AML-193 (cell line): ENCODE measurements at places on chromosomes 7 and 10.

GRCh38 chr7:3540456-3541220 lies 239.6 kb downstream of the SDK1 start:
- no peak for DNase-seq

GRCh38 chr10:128062331-128062880 lies 63.8 kb downstream of the MKI67 start:
- no peak for DNase-seq

GRCh38 chr10:32445036-32445435 lies 904 bp upstream of the CCDC7 start:
- DNase-seq, result no peak

DNA sequence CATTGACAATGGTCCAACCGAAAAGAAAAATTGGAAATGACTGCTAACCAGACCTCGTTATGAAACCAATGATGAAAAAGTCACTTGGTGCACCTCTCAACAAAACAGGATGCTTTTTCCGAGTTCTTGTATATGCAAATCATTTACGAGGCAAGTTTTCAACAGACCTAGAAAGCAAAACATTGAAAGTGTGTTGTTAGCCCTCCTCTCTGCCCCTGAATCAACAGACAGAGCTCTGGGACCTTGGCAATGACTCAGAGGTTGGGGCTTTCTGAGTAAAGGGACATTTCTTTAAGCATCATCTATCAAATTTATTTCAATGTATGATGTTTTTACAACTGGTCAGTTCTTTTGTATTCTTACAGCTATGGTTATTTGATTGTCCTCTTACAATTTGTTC lies 16.3 kb upstream of the DKK1 start:
- DNase-seq, result no peak

- no peak for DNase-seq
Measured at GRCh38 chr7:158595068-158595467, 7.4 kb upstream of the PTPRN2 start.

- DNase-seq, result no peak
Measured at GRCh38 chr10:119413093-119413453, 129.4 kb downstream of the RGS10 start.

GRCh38 chr7:101017064-101017777 lies 2.7 kb upstream of the MUC17 start:
- DNase-seq, result peak; percentile 7

- no peak for DNase-seq
Measured at GRCh38 chr7:67523713-67524112, 527.1 kb downstream of the TYW1 start.

DNA sequence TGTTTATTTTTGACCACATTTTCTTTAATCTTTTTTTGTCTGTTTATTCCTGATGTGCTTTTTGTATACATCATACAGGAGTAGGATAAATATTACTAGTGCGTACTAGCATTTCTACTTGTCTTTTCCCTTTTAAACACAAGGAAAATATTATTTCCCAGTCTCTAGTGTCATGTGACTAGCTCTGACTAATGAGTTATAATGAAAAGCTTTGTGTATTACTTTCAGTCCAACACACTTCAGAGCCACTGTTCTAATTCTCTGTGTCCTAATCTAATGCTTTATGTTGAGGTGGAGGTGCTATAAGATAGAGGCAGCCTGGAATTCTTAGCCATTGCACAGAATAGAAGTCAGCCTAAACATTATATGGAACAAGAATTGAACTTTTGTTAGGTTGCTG lies 65.0 kb upstream of the RAB18 start:
- DNase-seq, result no peak

- no peak for DNase-seq
Measured at GRCh38 chr7:10225275-10225674, 748.4 kb upstream of the PHF14 start.

DNA sequence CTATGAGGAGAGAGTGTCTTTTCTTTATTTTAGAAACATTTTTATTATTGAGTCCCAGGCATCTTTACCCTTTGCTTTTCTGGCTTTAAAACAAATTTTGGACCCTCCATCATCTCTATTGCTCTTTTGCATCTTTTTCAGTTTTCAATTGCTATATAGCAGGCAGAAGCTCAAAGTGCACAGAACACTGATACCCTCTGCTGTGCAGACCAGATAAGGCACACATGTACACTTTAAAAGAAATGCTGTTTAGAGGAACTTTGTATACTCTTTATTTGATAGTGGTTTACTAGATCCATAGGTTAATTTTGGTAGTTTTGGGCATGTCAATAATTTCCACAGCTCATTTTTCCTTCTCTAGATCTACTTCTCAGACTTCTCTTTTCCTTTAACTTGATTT lies 324.2 kb downstream of the SH2D4B start:
- no peak for DNase-seq

GRCh38 chr7:43123457-43123856 lies 11.0 kb downstream of the HECW1 start:
- no peak for DNase-seq

- no peak for DNase-seq
Measured at GRCh38 chr10:102782673-102783551, 39.2 kb downstream of the WBP1L start.
